ENCODE measurements at places on chromosomes 1 and 21. TPM values are rescaled to one million over a fixed set of nuclear protein-coding genes. Genes with fewer than 3 reads are reported as not detected.

The RHD gene
- not detected for total RNA-seq

The SPRR2B gene
- not detected for total RNA-seq

The COL11A1 gene
- 0.31 TPM for total RNA-seq

The RAB29 gene
- total RNA-seq: 7.9 TPM

The KCNE2 gene
- total RNA-seq: 0.31 TPM

The PDZK1IP1 gene
- total RNA-seq: not detected

DNA sequence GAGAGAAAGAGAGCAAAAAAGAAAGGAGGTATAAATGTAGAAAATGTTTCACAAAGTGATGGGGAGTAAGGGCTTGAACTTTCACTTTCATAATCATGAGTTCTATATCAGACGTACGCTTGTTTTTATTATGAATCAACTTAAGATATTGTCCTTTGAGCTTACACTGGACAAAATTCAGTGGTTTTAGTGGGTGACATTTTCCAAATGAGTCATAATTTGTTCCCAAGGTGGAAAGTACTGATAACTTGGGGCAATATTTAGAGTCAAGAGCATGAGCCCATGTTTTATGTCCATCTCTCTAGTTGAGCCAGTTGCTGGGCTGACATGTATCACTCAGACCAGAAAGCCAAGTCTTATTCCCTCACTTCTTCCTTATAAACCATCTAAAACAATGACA is 161.6 kb downstream of the CHRM3 start:
- DNase-seq: no peak

Measured in A673 (cell line).